ENCODE measurements at places on chromosomes 12 and 14.

DNA sequence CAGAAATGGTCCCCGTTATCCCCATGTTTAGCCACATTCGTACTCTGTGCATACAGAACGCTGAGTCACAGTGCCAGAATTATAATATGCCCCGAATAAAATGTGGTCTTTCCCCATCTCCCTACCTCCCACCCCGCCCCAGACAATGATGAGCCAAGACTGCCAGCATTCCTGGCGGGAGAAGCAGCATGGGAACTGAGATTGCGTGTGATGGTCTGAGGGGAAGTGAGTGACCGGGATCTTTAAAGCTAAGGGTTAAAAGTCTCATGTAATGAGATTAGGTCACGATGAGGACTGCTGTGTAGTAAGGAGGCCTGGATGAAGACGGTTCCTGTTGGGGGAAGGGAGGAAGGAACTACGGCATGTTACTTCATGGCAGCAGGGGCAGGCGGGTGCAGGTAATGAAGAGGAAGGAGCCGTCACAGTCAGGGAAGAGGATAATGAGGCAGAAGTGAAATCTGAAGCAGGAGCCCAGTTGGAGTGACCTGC lies 243.3 kb upstream of the FKBP4 start:
- no peak for DNase-seq

DNA sequence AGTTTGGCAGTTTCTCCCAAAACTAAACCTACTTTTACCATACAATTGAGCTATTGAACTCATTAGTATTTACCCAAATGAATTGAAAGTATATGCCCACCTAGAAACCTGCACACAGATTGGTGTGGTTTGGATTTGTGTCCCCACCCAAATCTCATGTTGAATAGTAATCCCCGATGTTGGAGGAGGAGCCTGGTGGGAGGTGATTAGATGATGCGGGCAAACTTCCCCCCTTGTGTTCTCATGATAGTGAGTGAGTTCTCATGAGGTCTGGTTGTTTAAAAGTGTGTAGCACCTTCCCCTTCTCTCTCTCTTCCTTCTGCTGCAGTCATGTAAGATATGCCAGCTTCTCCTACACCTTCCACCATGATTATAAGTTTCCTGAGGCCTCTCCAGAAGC lies 4.0 kb upstream of the KRT6C start:
- DNase-seq: no peak

GRCh38 chr12:91176358-91176757 lies 6.3 kb downstream of the DCN start:
- no peak for DNase-seq

DNA sequence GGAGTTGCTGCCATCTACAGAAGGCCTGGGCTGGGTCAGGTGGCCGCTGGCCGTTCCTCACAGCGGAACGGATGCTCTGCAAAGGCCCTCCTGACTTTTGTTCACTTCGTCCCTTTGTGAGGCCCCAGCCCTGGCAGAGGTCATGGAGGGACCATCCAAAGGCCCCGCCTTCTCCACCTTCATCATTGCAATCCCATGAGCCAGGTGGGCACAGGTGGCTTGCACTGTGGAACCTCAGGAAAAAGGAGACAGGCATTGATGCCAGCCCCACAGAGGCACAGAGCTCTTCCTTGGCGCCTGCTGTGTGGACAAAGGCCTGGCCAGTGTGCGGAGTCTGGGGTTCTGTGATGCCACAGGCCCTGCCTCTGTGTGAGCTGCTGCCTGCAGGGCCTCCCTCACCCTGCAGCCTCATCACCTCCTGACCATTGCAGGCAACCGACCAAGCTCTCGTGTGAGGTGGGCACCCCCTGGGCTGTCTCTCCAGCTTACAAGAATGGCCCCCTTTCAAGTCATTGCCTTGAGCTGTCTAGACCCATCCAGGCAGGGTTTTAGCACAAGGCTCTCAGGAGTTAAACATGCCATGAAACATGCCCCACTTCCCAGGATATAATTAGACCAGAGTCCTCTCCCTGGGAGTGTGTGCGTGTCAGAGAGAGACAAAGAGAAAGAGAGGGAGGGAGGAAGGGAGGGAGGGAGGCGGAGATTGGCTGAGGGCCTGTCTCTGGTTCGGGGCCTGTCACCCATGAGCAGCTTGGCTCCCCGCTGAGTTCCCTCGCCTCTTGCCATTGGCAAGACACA lies 19.3 kb downstream of the NFKBIA start:
- peak; percentile 50 for DNase-seq

DNA sequence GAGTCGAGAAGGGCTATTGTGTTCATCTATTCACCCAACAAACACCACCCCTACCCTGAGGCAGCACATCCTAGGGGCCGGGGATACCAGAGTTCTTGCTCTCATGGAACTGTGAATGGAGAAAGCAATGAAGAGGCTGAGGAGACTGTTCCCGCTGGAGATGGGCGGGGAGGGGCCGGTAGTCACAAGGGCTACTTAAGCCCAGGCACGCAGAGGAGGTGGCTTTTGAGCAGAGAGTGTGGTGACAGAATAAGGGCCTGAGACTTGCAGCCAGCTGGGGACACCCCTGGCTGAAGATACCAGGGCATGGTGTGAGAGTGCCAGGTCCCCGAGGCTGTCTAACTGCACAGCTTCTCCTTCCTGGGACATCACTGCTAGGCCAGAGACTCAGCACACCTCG lies 114.1 kb upstream of the EVL start:
- DNase-seq: no peak

GRCh38 chr12:214003-214741 lies at the start of gene SLC6A12:
TSS of gene SLC6A12 (minus strand) at chr12:214157. CDS start at chr12:209986, 4,171 bp downstream.
- no peak for DNase-seq

DNA sequence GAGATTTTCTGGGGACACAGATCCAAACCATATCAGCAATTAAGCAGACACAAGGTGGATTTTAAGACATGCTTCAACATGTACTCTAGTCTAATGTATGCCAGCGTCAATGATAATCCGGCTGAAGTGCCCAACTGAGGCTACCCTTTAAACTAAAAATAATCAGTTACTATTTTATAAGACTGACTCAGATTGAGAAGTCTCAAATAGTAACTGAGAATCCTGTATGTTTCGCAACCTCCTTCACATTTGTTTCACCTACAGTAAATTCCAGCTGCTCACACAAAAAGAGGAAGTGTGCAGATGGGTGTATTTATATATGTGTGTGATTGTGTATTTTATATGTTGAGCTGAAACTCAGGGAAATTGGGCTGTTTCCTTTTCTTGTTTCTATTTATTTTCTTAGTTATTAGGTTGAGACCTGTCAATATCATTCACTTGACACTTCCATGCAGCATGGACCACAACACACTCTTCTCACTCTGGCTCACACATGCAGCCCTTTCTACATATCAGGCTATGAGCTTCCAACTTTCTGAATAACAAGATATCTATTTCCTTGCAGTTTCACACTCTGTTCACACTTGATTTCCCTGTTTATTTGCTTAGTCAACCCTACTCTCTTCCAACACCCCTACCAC lies 1224.9 kb upstream of the TMEM132C start:
- DNase-seq: no peak

DNA sequence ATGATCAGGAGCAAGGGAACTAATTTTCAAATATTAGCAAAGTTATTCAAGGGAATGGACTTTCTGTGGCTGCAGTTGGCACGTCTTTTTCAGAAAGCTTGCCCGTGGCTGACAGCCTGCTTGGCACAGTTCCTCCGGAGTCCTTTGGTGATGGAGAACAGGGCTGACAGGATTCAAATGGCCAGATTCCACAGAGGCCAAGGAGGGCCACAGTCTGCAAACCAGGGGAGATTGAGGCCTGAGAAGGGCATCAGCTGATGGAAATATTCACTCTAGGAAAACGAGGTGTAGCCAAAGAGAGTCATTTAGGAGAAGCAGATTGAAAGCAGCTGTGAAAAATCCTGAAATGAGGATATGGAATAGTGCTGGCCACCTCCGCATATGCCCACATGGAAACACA lies 178.3 kb downstream of the EMP1 start:
- no peak for DNase-seq

GRCh38 chr14:73125169-73125588 lies 11.1 kb upstream of the PSEN1 start:
- DNase-seq: no peak

DNA sequence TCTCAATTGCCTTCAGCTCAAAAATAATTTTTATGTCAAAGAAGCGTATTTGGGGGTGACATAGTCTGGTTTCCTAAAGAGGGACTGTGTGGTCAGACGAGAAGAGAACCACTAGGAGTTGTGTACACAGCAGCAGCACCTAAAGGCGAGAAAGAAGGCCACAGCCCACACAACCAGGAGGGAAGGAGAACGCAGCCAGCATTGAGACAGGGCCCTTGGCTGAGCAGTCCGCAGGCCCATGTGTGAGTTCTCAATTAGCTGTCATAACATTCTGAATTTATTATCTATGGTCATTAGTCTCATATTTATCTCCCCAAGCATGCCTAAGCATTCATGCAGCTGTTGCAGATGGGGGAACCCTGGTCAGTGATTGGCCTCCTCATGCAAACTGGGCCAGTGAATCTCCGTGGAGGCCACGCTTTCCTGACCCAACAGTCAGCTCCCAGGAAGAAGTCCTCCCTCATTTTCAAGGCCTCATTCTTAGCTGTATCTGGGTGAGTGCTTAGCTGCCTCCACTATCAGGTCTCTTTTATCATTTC lies 81.2 kb upstream of the ATF7IP start:
- no peak for DNase-seq

Measured in C1 segment of cervical spinal cord (tissue), 14 donors.